ENCODE measurements at places on chromosomes 5 and 9.

DNA sequence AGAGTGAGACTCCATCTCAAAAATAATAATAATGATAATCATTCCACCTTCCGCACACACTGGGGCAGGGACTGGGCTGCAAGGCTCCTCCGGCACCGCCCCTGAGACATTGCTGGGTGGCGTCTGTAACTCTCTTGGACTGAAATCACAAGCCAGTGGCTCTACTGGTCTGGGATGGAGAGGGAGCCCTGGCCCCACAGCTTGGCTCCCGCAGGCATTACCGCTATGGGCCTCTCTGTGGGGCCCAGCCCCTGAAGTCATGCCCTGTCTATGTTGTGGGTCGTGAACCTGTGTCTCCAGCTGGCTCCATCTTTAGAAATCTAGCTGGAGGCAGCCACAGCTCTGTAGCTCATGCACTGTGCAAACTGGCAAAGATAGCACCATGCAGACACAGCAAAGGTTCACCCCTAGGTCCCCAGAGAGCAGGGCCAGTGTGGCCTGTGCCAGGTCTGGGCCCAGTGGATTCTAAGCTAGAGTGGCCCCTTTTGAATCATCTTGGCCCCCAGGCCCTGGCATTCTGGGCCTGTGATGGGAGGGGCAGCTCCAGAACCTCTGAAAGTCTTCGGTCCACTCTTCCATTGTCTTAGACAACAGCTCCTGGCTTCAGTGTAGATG lies 36.1 kb upstream of the COL5A1 start:
- DNase-seq: no peak

DNA sequence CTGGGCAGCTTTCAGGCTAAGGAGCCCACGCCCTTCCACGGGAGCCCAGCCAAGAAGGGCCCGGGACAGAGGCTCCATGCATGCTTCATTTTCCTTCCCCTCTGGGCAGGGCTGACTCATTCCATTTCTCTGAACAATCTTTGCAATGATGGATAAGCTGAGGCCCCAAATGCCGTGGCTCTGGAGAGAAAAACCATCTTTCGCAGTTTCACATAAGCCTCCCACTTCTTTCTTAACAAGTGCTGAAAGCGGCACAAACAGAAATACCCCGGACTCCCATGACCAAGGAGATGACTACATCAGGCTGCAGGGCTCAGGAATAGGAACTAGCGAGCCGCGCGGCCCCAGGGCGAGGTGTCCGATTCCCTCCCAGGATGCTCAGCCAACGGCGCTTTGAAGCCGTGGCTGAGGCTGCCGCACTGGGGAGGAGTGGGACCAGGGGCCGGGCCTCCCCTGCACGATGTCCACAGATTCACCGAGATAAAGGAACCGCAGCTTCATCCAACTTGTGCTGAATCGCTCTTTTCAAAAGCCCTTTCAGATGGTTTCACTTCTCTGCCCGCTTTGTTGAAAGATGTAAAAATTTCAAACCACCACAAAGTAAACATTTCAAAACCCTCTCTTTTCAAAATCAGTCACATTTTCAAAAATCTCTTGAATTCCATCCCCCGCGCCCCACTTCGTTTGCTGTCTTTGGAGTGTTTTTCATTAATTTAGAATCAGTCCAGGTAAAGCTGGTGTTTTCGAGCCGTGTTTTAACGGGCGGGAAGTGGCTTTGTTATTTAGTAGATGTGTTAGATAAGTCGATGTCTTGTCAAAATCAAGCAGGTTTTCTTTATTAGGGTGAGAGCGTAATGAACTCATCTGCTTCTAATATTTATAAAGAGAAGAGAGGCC lies 96.5 kb upstream of the LMX1B start:
- no peak for DNase-seq

DNA sequence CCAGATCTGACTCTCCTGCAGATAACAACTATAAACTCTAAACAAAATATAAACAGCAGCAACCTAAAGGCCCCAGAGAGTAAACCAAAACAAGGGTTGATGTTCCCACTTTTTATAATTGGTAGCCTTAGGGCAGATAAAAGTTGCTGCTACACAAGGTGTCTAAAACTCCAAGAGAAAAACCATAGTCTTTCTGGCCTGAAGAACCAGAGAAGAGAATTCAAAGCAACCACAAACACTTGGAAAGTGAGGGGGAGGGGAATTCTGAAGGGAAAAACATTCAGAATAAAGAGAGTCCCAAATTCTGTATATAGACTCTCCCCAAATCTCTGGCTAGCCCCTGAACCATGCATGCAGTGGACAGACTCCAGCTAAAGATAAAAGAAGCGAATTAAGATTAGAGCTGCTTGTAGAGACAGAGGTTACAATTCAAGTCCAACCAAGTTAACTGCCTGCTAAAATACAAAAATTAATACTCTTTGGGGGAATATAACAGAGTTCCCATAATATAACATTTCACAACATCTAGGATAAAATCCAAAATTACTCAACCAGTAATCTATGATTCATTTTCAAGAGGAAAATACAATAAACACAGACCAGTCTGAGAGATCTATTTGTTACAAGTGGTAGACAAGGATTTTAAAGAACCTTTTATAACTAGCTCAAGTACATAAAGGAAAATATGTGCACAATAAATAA lies 37.5 kb upstream of the RGMB start:
- DNase-seq: no peak

GRCh38 chr5:172833686-172834414 lies at the start of gene ERGIC1:
Gene ERGIC1 (plus strand): TSS chr5:172834251. CDS start chr5:172834414, 163 bp downstream.
- DNase-seq: no peak

- no peak for DNase-seq
Observed at GRCh38 chr5:140551872-140552271, 4.4 kb downstream of the EIF4EBP3 start.

GRCh38 chr5:109246841-109247592 lies 162.8 kb downstream of the PJA2 start:
- no peak for DNase-seq

DNA sequence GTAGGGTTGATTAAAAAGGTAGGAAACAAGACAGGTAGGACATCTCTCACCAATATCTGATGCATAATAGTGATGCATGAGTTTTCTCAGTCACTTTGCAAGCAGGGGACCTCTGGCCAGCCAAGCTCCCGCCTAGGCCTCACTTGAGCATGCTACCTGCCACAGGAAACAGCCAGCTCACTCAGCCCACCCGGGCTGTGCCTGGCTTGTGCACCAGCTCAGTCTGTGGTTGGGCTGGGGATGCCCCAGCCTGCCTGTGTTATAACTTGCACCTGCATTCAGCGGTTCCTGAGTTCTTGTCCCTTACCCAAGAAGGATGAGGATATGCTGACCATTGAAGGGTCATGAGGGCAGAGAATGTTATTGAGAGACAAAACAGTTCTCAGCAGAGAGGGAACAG lies 172.8 kb upstream of the PLCXD3 start:
- DNase-seq: no peak

DNA sequence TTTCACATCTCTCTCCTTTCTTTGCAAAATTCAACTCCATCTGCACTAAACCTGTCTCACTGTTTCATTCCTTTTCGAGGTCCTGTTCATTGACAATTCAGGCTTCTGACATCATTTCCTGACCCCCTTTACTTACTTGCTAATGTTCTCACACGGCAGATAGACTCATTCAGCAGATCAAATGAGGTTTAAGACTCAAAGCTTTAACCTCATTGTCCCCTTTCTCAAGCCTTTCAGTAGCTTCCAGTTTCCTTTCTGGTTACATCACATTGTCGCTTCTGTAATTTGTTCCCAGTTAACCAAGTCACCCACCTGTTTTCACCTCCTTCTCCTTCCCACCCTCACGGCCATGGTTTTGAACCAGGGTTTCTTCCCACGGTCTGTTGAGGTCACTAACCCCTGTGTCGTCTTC lies 143.4 kb upstream of the OTULINL start:
- no peak for DNase-seq

- DNase-seq: no peak
Observed at GRCh38 chr5:144134194-144134826, 36.1 kb downstream of the YIPF5 start.

GRCh38 chr5:102341681-102342288 lies 45.7 kb upstream of the SLCO4C1 start:
- no peak for DNase-seq

DNA sequence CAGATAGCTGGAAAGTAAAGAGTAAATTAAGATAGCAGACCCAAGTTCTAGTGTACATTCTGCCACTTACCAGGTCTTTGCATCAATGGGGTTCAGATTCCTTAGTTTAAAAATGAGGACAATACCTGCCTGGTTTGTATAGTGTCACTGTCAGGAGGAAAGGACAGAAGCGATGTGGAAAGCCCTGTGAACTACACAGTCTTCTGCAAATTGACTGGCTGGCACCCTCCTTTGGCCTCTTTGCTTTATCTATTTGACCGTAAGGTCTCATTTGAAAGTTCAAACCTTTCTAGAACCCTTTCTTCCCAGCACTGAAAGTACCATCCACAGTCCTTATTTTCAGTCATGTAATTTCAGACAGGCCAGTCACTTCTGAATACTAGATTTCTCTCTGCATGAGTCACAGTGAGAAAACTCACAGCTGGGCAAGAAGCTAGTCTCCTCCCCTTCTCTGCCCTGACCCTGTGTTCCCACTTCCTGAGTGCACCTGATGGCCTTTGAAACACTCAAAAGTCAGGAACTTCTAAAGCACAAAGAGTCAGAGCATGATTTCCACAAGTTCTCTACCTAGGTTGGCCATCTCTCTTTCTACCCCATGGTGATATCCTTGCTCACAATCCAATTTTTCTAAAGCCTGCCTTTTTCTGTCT lies 91.3 kb upstream of the RASEF start:
- no peak for DNase-seq

- DNase-seq: no peak
Observed at GRCh38 chr9:129553277-129553676, 67.6 kb downstream of the C9orf50 start.

- DNase-seq: no peak
Observed at GRCh38 chr5:80189701-80190100, 66.1 kb downstream of the SERINC5 start.

GRCh38 chr9:15400281-15400941 lies 22.3 kb upstream of the SNAPC3 start:
- DNase-seq: no peak

DNA sequence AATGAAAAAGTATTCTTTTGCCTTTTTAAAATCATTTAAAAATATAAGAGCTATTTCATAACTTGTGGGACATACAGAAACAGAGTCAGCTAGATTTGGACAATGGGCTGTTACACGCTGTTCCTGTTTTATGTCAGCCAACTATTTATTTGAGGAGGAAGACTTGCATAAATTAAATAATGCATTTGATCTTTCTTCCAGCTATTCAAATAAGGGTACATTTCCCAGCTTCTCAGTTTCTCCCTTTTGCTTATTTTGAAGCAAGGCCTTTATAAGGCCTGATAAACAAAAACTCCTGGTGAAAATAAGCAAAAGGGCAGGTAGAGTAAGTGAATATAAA lies 6.5 kb downstream of the STOM start:
- DNase-seq: no peak

Measured in stimulated activated CD4-positive, alpha-beta T cell treated with anti-CD3 and anti-CD28 coated beads, TNF-alpha, amount 100 ng/mL, for 48 hours (primary cell).